Placental pericyte (primary cell): ENCODE measurements at places on chromosomes 3 and 15. TPM values are rescaled to one million over a fixed set of nuclear protein-coding genes. Genes with fewer than 3 reads are reported as not detected.

TRMT10C gene
- total RNA-seq, result 17.7 and 27.6 TPM in 2 replicates

PRR20G gene
- not detected in 2 replicates for total RNA-seq

ANKRD34C gene
- not detected in 2 replicates for total RNA-seq

BFSP2 gene
- total RNA-seq, result not detected in 2 replicates

THAP10 gene
- total RNA-seq, result 1.8 and 5.7 TPM in 2 replicates

OSBPL10 gene
- 20.3 and 21.4 TPM in 2 replicates for total RNA-seq

ADAMTS17 gene
- under 0.01 and 2.7 TPM in 2 replicates for total RNA-seq

TP53BP1 gene
- total RNA-seq, result 73.1 and 81.0 TPM in 2 replicates
